Stimulated activated CD4-positive, alpha-beta T cell treated with anti-CD3 and anti-CD28 coated beads, Interleukin-15, amount 100 ng/mL, for 1 hour (primary cell): ENCODE measurements at places on chromosomes 5 and 9.

GRCh38 chr5:352639-353611 lies 31.4 kb downstream of the AHRR start:
- DNase-seq = no peak

DNA sequence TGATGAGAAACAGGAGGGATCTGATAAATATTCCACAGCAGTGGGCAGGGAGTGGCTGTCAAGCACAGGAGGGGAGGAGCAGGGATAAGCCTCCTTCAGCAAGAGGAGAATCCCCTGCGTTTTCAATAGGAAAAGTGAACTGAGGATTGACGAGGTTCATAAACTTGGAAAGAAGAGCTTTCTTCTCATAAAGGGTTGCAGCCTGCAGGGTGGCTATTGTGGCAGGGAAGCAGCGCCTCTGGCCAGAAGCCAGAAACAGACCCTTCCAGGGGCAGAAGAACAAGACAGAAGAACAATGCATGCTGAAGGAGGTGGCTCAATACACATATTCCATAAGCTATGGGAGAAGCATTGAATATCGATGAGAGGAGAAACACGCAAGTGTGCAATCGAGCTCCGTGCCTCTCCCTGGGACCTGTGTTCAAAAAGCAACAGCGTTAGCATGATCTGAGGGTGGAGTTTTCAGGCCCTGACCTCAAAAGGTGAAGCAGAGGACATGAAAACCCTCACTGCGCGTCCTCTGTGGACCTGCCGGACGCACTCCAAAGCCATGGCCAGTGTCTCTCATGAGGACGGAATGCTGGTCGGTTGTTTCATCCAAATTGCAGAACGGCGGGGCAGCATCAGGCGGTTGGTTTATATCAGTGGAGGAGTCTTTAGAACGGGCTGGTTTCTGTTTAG lies 67.6 kb downstream of the ANKRD33B start:
- no peak for DNase-seq

GRCh38 chr5:1104327-1105006 lies 7.4 kb downstream of the SLC12A7 start:
- DNase-seq = no peak

- DNase-seq = no peak
These were observed 149.1 kb downstream of the ATP10B start for GRCh38 chr5:160702934-160703333.

- DNase-seq = no peak
These were observed 165.4 kb upstream of the LHFPL2 start for GRCh38 chr5:78813906-78814530.

DNA sequence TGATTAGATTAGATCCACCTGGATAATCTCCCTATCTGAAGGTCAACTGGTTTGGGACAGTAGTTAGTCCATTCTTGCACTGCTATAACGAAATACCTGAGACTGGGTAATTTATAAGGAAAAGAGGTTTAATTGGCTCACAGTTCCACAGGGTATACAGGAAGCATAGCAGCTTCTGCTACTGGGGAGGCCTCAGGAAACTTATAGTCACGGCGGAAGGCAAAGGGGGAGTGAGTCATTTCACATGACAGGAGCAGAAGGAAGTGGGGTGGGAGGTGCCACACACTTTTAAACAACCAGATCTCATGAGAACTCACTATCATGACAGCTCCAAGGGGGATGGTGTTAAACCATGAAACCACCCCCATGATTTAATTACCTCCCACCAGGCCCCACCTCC lies 9.9 kb downstream of the C9orf40 start:
- no peak for DNase-seq

DNA sequence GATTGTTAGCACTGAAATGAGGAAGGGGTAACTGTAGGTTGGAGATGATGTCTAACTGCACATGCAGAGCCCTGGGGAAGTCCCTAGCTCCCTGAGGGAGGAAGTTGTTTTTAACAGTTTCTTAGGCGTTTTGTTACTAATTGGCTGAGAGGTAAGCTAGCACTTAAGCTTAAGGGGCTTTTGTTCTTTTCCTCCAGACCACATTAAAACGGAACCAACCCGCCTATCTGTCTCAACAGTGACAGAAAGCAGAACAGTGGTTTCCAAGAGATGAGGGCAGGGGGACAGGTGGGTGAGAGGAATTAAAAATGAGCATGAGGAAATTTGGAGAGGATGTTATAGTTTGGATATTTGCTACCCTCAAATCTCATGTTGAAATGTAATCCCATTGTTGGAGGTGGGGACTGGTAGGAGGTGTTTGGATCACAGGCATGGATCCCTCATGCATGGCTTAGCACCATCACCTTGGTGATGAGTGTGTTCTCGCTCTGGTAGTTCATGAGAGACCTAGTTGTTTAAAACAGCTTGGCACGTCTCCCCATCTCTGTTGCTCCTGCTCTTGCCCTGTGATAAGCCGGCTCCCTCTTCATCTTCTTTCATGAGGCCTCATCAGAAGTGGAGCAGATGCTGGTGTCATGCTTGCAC lies 38.9 kb downstream of the LYRM7 start:
- DNase-seq = no peak

DNA sequence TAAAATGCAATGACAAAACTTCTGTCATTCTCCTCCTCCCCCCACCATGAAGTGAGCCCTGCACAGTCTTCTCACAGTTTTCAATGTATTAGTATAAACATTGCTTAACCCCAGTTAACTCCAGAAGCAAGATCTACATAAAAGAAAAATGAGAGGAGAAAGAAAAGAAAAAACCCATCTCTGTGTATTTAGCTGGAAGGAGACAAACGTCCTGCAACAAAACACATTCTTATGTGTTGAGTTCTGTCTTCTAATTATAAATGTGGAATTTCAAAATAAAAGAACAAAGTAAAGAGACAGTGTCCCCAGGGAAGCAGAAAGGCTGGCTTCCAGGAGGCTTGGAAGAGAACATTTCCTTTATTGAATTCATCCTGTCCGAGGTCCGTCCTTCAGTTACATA lies 491.9 kb upstream of the TUSC1 start:
- DNase-seq = no peak

DNA sequence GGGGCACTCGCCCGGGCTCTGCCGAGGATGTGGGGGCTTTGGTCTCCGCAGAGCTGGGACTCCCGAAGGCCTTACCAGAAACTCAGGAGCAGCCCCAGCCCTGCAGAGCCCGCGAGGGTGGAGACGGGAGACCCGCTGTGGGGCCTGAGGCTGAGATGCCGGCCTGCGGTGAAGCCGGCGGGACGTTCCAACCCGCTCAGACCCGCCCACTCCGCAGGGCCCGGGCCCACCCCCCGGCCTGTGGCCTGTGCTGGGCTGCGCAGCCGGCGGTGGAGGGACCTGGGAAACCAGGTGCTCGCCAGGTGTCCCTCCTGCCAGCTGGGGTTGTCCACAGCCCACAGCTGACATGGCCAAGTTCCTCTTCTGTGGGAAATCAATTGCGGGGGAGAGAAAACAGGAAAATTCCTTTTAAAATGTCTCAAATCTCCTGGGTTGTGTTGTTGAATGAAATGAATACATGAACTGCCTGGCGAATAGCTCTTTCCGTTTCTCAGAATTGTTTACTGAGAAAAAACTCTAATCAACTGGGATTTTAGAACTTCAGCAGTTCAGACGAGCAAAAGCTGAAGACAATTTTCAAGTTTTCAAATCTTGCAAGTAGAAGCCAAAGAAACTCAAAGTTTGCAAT lies 49.0 kb upstream of the IRX4 start:
- no peak for DNase-seq

DNA sequence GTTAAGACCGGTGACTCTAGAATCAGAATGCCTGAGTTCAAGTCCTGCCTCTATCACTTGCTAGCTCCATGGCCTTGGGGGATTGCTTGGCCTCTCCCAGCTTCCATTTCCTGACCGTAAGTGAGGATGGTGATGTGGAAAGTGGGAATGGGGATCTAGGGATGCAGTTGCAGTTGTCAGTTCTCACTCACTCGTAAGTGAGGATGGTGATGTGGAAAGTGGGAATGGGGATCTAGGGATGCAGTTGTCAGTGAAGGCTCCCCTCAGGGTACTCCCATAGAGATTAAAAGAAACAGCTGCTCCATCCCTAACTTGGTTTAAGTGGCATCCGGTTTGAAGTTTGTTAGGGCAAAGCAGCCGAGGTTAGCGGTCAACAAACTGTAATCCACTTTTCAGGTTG lies 3.0 kb upstream of the IL9 start:
- DNase-seq = no peak

DNA sequence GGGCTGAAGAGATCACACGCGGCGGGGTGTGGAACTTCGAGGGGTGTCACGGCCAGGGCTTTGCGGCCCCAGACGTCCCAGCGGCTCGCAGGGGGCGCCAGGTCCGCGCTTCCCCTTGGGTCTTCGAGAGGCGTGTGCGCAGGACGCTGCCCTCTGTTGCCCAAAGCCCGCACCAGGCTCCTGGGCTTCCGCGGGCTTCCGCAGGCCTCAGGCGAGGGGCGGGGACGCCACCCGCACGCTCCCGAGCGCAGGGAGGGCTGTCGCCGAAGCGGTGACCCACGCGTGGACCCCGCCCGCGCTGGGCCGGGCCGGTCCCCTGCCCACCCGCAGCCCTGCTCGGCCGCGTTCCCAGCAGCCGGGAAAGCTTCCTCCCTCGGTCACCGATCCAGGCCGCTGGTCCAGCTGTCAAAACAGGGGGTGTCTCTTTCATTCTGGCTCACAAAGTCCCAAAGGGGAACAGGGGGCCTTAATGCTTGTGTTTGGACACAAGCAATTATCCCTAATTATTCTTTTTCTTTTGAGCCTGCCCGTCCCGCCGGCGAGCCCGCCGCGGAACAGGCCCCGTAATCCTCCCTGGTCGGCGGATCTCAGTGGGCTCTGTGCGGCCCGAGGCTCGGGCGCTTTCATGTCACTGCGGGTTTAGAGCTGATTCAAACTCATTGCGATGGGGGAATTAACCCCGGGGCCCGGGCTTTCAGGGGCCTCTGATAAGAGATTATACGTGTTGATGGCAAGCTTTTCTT lies 60.6 kb downstream of the TMEM174 start:
- no peak for DNase-seq

GRCh38 chr5:169157064-169157463 lies 143.9 kb downstream of the SLIT3 start:
- no peak for DNase-seq

GRCh38 chr5:149581931-149582768 lies 852 bp downstream of the ARHGEF37 start:
- no peak for DNase-seq

DNA sequence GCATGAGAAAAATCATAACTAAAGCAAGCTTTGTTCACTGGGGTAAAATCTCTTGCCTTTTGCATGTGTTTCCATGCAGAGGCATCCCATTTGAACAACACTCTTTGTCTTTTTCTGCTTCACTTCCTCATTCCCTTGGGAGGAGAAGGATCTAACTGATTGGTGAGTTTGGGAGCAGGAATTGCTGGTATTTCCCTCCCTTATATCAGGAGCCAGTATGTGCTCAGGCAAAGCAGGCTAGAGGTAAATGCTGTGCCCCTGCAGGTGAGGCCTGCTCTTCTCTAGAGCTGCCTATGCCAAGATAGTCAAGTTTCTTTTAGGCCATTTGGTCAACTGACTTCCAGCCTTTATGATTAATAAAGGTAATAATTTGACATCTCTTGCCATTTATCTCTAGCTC lies 179.9 kb downstream of the COX7C start:
- no peak for DNase-seq

- DNase-seq = no peak
These were observed 263.6 kb upstream of the RASA1 start for GRCh38 chr5:87004101-87004500.

GRCh38 chr9:16153741-16154140 lies 600.9 kb downstream of the CCDC171 start:
- DNase-seq = no peak

GRCh38 chr9:114499941-114500696 lies 5.2 kb downstream of the WHRN start:
- no peak for DNase-seq

DNA sequence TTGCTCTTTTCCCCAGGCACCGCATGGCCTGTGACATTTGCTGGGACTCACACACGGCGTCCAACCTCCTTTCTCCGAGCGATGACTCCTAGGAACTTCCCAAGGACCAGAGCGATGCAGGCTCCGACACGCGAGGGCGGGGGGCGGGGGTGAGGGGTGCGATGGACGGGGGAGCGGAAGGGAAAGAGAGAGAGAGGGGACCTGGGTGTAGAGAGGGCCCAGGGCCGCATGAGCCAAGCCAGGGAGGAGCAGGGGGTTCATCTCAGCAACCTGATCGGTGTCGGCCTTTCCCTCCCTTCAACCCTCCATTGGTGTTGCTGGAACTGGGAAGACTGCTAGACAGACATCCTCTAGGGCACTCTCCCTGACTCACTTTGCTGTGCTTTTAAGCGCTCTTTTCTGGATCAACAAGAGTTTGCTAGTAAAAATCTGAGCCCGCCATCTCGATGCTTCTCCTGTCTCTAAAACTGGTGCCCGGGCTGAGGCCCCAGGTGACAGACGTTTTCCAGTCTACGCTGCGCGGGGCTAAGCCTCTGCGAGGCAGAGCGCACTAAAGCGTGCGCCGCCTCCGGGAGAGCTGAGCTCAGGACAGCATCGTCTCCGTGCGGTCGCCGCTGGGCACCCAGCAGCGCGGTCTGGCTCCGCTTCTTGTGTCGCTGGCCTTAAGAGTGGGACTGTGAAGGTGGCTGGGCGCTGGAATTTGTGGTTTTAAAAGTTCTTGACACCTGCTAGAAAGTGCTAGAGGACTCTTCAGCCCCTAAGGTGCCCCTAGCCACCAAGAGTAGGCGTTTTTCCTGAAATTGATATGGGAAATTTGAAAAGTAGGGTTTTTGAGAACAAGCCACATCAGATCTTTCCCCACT lies 1.0 kb upstream of the TSLP start:
- DNase-seq = no peak

- no peak for DNase-seq
These were observed 82.7 kb downstream of the DOCK8 start for GRCh38 chr9:297104-297972.

GRCh38 chr9:14749741-14750211 lies 27.2 kb upstream of the CER1 start:
- no peak for DNase-seq

DNA sequence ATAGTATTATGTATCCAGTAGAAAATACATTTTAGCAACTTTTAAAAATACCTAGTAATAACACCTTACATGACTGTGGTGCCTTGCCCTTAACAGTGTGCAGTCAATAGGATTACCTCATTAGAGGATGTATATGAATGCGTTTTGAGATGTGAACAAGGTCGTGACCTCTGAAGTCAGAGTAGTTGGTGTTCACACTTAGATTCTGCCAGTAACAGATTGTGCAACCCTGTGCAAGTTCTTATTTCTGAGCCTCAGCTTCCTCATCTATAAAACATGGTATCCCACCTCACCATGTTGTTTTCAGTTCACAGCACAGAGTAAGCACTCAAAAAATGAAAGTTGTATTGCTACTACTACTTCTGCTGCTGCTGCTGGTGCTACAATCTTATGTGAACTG lies 347.3 kb downstream of the KDM4C start:
- no peak for DNase-seq

GRCh38 chr5:72845889-72846288 lies 29.4 kb downstream of the TNPO1 start:
- no peak for DNase-seq

- no peak for DNase-seq
These were observed 3.2 kb downstream of the CD180 start for GRCh38 chr5:67193439-67193807.

GRCh38 chr5:68182094-68182493 lies 33.5 kb upstream of the PIK3R1 start:
- no peak for DNase-seq
